ENCODE measurements at places on chromosomes 11 and 22.

DNA sequence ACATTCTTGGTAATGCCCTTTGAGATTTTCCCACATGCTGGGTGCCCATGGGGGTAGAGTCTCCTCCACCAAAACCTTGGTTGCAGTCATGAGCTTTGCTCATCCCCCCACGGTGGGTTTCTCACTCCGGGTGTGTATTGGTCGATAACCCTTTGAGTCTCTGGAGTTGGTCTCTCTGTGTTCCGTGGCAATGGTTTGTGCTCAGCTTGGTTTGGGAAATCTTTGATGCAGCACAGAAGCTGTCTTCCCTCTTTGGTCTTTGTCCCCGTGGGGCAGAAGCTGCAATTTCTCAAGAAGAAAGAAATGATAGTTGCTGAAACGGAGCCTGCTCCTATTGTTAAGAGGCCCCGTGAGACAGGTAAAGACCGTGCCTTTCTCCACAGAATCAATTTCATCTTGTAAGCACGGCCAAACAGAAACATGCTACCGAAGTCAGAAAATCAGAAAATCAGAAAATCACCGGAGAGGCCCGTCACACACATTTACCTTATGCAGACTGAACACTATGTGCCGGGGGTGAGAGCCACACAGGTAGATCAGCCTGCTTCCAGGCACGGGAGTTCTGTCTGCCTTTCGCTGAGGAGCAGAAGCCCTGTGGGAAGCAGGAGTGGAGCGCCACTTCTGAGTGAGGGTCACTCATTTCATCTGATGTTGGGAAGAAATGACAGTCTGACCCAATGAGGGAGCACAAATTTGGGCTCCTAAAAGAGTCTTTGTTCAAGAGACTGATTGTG lies 186.1 kb downstream of the TBC1D22A start:
- no peak for DNase-seq

DNA sequence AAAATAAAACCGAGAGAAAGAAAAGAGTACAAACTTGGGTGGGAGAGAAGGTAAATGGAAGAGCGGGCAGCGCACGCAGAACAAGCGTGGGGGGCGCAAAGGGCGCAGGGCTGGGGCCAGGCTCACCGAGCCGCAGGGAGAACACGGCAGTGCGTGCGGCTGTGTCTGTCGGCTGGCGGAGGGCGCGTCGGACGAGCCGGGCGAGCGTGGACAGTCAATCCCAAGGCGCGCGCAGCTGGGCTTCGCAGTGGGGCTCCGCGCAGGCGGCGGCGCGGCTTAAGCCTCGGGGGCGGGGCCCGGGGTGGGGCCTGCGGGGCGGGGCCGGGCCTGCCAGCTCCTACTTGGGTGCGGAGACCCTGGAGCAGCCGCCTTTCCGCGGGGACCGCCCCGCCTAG lies at the start of gene UCP2:
TSS of gene UCP2 (minus strand) at position 249 of the 395 bp plus-strand sequence. CDS start 4,465 bp downstream, outside the sequence.
- peak; percentile 39 for DNase-seq

GRCh38 chr11:12441231-12441861 lies 64.0 kb downstream of the PARVA start:
- DNase-seq = no peak

- no peak for DNase-seq
Observed at GRCh38 chr11:73218830-73219215, 742 bp downstream of the P2RY2 start.

DNA sequence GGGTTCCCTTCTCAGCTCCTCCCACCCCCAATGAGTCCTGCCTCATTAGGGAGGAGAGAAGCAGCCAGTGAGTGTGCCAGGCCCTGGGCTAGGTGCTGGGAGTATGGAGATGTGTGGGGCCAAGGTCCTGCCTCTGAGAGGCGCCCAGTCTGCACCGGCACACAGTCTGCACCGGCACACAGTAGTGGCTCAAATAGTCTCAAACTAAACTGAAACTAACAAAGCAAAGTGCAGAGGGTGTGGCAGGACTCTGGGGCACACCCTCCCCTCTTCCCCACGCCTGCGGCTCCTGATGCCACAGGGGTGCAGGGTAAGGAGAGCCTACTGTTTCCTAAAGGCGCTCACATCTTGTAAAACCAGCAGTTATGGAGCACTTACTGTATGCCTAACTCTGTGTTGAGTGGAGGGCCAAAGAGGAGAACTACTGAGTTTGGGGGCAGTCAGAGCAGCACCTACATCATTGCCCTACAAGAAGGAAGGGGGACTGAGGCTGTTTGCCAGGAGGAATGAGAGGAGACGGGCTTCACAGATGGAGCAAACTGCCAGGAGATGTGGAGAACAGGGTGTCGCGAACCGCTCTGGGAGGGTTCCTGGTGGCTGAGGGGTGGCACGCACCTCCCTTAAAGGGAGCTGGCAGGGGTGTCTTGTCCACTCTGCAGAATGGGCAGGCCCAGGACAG lies 939 bp upstream of the SH3BP1 start:
- DNase-seq = no peak

DNA sequence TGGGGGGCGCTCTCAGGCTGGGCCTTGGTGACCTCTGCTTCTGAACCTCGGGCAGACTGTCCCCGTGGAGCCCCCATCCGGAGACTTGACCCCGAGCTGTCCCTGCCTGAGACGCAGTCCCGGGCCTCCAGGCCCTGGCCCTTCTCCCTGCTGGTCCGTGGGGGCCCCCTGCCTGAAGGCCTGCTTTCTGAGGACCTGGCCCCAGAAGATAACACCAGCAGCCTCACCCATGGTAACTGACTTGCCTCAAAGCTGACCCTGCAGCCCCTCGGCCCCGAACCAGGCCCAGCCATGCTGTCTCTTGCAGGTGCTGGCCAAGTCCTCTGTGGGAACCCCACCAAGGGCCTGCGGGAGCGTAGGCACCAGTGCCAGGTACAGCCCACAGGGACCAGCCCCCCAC lies 8.9 kb downstream of the LMNTD2 start:
- no peak for DNase-seq

DNA sequence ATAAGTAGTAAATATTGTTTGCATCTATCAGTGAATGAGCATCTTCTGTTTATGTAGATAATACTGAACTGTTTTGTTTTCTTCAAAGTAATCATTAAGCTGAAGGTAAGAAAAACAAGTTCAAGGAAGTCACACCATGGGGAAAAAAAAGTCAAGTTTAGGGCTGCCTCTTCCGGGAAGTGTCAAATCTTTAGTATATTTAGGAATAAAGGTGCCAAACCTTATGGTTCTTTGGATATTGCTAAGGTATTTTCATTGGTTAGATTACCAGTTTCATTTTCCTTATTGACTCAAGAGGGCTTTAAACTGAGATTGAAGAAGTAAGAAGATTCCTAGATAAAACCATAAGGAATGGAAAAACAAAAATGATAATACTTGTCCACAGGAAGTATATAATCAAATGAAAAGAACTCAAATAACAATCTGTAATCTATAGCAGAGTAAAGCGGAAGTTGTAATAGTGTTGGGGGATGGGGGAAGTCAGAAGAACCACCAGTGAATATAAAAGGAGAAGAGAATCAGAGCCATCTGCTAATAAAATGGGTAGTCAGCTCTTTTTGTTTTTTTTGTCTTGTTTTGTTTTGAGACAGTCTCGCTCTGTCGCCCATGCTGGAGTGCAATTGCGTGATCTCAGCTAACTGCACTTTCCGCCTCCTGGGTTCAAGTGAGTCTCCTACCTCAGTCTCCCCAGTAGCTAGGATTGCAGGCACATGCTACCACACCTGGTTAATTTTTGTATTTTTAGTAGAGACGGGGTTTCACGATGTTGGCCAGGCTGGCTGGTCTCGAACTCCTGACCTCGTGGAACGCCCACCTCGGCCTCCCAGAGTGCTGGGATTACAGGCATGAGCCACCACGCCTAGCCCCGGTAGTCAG lies 2.3 kb downstream of the ATM start:
- no peak for DNase-seq

DNA sequence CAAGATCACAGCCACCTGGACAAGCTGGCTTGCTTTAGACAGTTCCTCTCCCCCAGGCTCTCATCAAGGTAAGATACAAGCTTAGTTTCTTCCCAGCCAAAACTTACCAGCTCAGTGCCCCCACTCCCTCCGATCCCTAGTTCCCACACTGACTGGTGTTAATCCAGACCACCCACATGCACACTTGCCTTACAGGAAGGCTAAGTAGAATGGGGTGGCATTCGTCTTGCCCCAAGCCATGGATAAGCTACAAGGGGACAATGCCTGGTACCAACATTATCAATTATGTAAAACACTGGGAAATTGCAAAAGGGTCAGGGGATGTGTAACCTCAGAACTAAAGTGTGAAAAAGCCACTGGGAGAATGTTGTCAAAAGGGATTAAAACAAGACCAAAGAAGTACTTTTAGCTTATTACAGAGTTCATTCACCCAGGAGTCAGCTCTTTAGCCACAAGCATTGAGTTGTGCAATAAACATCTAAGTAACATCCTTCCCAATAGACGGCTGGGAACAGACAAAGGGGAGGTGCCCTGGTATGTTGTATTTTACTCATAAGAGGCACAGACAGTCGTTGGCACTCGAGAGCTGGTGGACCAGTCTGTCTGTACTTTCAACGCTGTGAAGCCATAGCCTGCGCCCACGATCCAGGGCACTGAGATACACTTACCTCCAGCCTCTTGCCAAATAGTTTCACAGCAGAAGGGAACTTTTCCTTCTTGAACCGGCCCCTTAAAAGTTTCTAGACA lies 1.1 kb downstream of the DHCR7 start:
- no peak for DNase-seq

DNA sequence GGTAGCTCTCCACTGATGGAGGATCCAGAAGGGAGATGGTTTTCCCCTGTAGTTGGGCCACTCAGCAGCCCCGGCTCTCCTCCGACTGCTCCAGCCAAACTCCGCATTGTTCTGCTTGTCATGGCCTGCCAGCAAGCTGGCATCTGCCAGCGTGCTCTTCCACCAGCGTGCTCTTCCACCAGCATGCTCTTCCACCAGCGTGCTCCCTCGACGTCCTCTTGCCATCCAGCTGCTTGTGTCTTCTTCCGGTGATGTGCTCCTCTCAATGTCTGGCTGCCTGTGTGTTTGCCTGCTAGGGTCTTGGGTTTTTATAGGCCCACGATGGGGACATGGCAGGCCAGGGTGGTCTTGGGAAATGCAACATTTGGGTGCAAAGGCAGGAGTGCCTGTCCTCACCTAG lies 43.5 kb upstream of the GNAZ start:
- no peak for DNase-seq

DNA sequence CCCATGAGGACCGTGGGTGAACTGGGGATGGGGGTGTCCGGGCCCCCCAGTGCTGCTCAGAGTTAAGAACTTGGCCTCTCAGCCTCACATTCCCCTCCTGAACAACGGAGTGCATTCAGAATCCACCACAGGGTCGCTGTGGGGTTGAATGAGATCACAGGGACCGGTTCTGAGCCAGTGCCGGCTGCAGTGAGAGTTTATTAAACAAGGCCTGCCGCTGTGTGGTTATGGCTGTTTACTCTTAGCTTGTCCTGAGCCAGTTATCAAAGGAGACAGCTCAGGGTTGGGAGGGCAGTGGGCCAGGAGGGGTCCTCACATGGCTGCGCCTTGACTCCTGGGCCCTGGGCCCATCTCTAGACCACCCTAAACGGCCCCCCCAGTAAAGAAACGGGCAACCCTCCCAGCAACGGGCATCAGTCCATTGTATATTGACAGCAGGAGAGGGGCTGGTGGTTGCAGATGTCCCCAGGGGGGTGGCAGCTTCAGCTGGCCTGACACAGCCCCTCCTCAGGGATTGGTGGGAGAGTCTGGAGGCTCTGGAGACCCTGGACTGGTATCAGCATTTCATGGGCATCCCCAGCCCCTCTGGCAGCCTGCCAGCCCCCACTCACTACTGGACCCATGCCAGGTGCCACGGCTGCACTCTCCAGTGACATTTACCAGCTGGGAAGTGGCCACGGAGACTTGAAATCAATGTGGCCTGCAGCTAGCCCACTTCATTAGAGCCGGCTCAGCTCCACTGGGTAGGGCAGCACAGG lies 15.1 kb upstream of the CABP7 start:
- DNase-seq = no peak

Data from NCI-H1436 treated with DMSO at 0.1 percent for 48 hours (cell line).